CD4-positive, alpha-beta T cell treated with Interleukin-6 at 100 ng/mL for 8 hours (primary cell): ENCODE measurements at places on chromosomes 7 and 10.

DNA sequence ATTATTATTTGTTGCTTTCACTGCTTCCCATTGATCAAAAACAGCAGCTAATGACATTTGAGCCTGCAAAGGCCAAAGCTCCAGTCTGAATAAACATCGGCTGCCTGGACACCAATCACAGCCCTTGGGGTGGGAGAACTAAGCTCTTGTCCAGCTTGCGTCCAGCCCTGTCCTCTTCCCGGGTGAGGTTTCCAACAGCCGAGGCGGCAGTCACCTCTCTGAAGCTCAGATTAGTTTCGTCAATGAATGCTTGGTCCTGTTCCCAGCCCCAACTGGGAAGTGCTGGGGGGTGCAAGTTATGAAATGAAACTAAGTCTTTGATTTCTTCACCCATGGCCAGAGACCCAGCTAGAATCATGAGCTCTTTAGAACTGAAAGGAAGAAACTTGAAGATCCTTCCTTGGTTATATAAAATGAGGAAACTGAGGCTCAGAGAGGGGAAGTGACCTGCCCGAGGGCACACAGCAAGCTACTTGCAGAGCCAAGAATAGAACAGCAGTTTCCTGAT is 114.0 kb upstream of the TCF7L2 start:
- no peak for DNase-seq

GRCh38 chr7:15446722-15447121 is 115.1 kb downstream of the AGMO start:
- DNase-seq, result no peak

DNA sequence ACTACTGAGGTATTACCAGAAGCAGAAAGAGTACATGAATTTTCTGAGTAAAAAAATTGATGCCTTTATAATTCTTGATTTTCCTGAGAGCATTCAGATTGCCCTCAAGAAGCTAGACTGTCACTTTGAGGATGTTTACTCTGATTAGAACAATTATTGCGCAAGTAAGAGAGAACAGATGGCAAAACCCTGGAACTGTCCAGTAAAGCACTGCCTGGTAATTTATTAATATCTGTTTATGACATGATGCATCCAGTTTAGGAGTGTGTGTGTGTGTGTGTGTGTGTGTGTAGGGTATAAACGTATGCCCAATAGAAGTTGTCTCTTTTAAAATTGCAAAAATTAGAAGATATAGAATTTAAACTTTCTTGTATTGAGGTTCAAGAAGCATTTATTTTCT is 379.7 kb downstream of the PHTF2 start:
- no peak for DNase-seq

- no peak for DNase-seq
These were observed 2.3 kb upstream of the FZD9 start for GRCh38 chr7:73431041-73431835.

- no peak for DNase-seq
These were observed 35.0 kb downstream of the VIPR2 start for GRCh38 chr7:159109653-159110035.

DNA sequence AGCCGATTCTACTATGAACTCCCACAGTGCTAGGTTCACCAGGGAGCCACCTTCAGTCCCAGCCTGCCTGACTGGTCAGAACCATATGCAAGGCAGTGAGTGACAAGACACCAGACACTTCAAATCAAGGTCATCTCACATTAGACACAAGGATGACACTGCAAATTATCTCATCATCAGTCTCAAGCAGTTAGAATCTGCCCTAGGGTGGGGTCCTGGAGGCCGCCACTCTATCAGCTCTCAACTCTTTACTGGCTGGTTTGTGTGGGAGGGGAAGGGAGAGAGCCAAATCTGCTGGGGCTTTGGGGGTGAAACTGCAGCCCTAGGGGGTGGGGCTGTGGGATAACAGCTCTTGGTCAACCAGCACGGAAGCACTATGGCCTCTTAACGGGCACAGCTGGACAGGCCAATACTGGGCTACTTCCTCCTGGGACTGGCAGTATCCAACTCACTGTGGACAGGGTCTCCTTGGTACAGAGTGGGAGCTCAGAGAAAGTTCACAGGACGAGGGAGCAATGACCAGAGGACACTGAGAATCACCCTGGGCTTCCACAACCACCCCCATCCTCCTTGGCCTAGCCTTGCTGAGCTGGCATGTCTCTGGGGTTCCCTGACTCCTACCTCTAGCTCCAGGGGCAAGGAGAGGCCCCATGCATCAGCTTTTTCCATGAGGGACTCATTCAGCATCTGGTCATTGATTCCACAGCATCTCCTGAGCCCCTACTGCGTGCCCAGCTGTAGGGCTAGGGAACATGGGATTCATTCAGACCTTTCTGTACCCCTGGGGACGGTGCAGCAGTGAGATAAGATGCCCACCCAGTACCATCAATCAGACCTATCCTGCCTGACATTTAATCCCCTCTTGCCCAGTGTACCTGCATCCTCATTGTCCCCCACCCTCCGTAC is 5.4 kb downstream of the GPRIN2 start:
- no peak for DNase-seq

- no peak for DNase-seq
These were observed 402.2 kb downstream of the SFMBT2 start for GRCh38 chr10:7008645-7009044.

DNA sequence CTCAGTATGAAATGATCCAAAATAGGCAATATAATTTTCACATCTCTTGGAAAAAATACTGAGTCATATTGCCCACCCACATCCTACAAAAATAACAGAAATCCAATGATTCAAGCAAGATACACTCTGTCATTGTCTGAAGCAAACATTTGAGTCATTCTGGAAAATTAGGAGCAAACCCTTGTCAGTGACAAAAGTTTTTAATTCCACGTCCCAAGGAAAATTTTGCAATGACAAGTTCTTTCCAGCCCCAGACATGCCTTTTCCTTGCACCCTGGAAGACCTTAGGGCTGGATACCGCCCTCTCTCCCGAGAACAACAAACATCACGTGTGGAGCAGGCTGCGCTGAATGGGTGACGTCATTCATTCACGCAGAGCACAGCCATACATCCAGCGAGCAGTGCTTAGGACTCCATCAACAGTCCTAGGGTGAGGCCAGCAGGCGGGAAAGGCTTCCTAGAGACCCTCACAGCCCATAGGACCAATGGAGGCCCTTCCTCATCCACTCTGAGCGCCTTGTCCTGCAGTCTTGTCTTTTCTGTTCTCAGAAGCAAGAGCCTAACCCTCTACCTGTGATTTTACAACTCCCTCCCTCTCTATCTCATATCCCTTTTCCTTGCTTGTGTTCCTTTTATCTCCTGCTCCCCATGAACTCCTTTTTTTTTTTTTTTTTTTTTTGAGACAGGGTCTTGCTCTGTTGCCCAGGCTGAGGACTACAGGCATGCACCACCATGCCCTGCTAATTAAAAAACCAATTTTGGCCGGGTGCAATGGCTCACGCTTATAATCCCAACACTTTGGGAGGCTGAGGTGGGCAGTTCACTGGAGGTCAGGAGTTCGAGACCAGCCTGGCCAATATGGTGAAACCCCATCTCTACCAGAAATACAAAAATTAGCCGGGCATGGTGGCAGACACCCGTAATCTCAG is 23.5 kb upstream of the KDM7A start:
- no peak for DNase-seq

GRCh38 chr10:43754569-43755260 is 106.0 kb upstream of the ZNF32 start:
- no peak for DNase-seq

GRCh38 chr10:100183481-100183880 is 2.3 kb downstream of the ERLIN1 start:
- DNase-seq, result no peak

- DNase-seq, result no peak
These were observed 172.6 kb upstream of the VIPR2 start for GRCh38 chr7:159317294-159317693.

DNA sequence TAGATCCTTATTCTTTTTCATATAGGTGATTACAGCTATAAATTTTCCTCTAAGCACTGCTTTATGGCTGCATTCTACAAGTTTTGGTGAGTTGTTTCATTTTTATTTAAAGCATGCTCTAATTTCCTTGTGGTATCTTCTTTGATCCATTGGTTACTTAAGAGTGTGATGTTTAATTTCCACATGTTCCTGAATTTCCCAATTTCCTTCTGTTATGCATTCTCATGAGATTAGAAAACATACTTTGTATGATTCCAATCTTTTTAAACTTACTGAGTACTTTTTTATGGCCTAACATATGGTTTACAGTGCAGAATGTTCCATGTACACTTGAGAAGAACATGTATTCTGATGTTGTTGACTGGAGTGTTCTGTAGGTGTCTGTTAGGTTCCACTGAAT is 53.4 kb downstream of the MYL10 start:
- DNase-seq, result no peak

GRCh38 chr10:32629910-32630309 is 184.0 kb downstream of the CCDC7 start:
- DNase-seq, result no peak

GRCh38 chr10:109880886-109881768 is 42.2 kb downstream of the XPNPEP1 start:
- no peak for DNase-seq

DNA sequence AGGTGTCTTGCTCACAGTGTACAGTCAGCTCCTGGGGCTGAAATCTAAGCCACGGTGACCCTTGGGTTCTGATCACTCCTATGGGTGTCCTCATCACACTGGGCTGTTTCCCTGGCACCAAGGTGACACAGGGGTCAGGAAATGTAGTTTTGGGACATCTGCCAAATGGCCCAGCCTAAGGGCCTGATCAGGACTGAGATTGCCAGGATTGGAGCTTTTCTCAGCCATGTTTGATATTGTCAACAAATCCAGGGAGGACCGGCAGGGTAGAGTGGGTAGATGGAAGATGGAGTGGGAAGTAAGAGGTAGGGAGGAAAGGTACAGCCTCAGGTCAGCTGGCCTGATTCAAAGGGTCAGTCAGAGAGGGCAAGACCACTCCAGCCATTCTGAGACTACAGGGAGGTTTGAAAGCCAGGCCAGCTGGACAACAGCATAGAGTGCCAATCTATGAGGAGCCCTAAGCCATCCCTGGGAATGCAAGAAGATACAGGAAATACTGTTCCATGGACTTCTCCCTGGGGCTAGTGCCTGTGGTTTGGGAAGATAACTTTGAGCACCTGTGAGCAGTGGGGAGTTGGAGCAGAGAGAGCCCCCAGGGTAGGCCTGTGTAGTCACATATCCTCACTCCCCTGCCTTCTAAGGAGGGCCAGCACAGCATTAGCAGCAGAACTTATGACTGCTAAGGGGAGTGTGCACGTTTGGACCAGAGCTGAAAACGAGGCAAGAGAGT is 377.3 kb upstream of the ZMIZ1 start:
- no peak for DNase-seq

- no peak for DNase-seq
These were observed 168.4 kb downstream of the PON1 start for GRCh38 chr7:95155965-95156364.

GRCh38 chr10:70296406-70296899 is 12.6 kb upstream of the NPFFR1 start:
- no peak for DNase-seq

GRCh38 chr7:128160296-128160695 is 80.8 kb upstream of the LEP start:
- no peak for DNase-seq

- no peak for DNase-seq
These were observed 59.0 kb downstream of the YKT6 start for GRCh38 chr7:44259547-44260457.
